ENCODE measurements at places on chromosomes 11 and 22.

GRCh38 chr11:67289226-67289650 is at the start of gene ANKRD13D:
TSS of gene ANKRD13D (plus strand) at chr11:67289303. CDS start at chr11:67289461, 158 bp downstream.
- DNase-seq: no peak

DNA sequence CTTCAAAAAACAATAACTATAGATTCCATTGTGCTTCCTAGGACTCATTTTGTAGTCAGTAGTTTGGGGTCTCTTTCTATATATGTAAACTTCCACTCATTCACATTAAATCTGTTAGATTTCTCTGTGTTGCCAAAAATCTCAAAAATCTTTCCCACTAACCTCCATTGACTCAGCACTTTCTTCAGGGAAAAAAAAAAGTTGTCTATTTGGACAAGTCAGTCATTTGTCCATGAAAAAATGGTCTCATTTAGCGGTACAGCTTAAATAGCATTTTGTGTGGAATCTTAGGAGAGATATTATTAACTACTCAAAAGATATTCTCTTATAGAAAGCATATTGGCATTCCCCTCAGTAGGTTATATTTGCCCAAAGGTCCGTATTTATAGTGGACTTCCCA is 81.9 kb downstream of the PPP2R1B start:
- DNase-seq: no peak

DNA sequence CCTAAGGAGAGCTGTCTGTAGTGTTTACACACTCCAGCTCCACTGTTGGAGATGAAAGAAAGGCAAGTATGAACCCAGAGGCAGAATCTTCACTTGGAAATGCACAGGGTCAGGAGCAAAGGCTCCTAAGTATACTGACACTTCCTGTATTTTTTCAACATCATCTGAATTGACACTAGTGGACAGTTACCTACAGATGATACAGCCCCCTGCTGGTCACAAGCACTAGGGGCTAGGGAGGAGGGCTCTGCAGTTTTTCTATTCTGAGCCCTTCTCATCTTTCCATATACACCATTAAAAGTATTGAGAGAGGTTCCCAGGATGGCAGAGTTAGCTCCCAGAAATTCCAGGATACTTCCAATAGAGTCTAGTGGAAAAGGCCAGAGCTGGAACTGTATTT is 290.3 kb upstream of the API5 start:
- no peak for DNase-seq

DNA sequence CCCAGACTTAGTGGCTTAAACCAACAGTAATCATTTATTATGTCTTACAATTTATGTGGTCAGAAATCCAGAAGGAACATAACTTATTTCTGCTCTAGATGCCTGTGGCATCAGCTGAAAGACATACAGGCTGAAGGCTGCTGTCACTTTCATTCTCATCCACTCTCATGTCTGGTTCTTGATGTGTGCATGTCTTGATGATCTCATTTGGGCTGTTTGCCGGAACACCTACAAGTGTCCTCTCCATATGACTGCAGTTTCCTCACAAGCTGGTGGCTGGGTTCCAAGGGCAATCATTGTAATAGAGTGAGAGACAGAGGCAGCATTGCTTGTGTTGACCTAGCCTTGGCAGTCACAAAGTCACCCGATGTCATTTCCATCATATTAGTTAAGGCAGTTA is 1375.9 kb upstream of the RAG2 start:
- no peak for DNase-seq

DNA sequence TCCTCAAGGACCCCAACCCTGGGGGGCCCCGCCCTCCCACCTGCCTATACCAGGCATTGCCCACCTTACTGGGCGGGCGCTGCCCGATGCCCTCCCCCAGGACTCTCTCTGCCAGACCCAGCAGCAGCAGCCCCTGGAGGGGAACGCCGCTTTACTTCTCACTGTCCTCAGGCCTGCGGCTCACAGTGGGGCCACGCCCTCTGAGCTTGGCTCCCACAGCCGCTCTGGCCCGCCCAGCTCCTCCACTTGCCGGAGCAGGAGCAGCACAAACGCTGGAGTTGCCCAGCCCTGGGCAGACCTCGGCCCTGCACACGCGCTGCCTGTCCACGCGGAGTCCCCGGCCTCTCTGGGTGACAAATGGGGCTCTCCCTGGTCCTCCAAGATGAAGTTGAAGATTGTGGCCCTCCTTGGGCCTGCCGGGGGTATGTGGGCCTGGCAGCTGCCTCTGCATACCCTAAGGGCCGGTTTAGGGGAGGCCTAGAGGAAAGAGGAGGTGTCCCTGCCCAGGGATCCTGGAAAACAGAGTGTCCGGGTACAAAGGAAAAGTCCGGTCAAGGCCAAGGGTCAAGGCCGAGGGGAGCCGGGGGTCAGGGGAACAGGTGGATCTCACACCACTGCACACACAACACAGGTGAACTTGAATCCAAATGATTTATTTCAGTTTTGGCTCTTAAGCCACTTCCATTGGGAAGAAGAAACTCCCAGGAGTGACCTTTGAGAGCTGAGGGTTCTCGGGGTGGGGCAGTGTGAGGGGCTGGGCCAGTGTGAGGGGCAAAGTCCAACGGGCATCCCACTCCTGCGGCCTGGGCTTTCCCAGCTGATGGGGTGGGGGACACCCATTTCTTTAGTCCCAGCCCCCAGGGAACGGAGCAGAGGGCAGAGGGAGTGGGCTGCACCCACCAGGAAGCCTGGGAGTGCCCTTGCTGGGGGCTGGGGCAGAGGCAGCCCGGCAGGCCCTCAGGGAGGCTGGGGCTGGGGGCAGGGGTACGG is 674 bp upstream of the BAIAP2L2 start:
- DNase-seq: no peak

DNA sequence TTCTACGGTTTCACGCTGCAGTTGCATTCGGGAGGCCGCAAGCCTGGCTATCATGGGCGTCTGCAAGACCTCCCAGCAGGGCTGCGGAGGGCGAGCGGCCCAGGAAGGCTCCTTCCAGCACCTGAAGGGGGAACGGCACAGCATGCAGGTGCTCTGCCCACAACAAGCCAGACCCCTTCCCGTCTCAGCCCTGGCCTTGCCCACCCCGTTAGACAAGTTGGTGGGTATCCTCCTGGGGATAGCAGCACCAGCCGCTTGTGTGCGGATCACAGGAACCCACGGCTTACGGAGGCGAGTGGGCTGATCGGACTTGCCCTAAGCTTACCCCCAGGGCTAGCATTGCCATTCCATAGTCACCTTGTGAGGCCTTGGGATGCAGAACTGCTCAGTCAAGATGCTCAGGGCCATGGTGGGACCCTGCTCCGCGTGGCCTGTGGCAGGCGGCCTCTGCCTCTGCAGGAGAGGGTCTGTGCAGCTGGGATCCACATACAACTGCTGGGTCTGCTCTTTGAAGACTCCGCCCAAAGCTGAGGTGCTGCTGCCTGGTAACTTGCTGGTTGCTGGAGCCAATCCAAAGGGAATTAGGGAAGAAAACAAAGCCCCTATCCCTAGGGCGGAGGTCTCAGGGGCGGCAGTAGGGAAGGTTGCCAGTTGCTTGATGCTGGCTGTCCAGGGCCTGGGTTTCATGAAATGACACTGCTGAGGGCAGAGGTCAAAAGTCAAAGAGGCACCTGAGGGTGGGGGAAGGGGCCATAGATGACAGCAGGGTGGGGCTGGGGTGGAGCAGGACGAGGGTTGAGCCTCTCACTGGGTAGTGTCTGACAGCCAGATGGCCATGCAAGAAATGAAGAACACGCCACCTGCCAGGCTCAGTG is 1.4 kb upstream of the OSBPL5 start:
- no peak for DNase-seq

DNA sequence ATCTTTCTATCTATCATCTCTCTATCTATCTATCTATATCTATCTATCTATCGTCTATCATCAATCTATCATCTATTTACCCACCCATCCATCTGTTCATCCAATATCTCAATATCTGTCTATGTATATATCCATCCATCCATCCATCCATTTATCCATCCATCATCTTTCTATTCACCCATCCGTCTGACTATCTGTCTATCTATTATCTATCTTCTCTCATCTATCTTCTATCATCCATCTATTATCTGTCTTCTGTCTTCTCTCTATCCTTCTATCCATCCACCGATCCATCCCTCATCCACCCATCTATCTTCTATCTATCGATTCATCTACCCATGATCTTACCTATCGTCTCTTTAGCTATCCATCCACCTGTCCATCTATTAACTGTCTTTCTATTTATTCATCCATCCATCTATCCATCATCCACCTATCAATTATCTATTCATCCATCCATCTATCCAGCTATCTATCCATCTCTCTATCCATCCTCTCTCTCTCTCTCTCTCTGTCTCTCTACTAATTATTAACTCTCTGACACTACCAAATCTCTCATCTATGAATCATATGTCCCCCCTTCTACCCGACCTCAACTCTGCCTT is 89.1 kb downstream of the DHCR7 start:
- no peak for DNase-seq

GRCh38 chr11:75013051-75013450 is 24.3 kb downstream of the NEU3 start:
- no peak for DNase-seq

- DNase-seq: no peak
Observed at GRCh38 chr11:116421529-116422185, 351.1 kb downstream of the BUD13 start.

- no peak for DNase-seq
Observed at GRCh38 chr11:26037716-26038115, 294.2 kb upstream of the ANO3 start.

- DNase-seq: peak; percentile 15
Observed at GRCh38 chr11:120660024-120660565, 148.5 kb downstream of the GRIK4 start.

DNA sequence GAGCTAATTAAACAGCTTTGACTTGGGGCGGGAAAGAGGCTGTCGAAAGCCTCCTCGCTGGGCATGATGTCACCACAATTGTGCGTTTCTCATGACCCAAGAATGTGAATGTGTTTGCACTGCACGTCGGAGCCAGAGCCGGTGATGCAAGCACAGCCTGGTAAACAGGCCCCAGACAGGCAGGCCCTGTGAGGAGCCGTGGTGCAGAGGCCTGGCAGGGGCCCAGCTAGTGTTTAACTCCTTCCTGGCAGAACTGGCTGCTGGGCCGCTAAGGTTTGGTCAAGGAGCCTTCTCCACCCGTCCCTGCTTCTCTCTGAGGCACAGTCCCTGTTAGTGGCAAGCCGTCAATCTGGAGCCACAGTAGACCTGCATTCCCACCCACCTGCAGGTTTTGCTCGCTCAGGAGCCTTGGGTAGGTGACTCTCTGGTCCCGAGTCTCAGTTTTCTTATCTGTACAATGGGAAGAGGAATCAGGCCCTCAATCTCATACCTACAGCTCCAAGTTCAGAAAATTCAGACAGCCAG is 25.4 kb upstream of the SMTN start:
- no peak for DNase-seq

GRCh38 chr11:30635401-30635989 is 49.3 kb upstream of the MPPED2 start:
- DNase-seq: peak; percentile 3

- DNase-seq: peak; percentile 15
Observed at GRCh38 chr11:70471254-70471653, 72.9 kb downstream of the CTTN start.

- DNase-seq: no peak
Observed at GRCh38 chr11:128061281-128061871, 526.0 kb downstream of the ETS1 start.

GRCh38 chr11:33970984-33971466 is 79.1 kb upstream of the LMO2 start:
- peak; percentile 12 for DNase-seq

GRCh38 chr11:120869097-120869496 is 154.8 kb upstream of the TBCEL start:
- no peak for DNase-seq

DNA sequence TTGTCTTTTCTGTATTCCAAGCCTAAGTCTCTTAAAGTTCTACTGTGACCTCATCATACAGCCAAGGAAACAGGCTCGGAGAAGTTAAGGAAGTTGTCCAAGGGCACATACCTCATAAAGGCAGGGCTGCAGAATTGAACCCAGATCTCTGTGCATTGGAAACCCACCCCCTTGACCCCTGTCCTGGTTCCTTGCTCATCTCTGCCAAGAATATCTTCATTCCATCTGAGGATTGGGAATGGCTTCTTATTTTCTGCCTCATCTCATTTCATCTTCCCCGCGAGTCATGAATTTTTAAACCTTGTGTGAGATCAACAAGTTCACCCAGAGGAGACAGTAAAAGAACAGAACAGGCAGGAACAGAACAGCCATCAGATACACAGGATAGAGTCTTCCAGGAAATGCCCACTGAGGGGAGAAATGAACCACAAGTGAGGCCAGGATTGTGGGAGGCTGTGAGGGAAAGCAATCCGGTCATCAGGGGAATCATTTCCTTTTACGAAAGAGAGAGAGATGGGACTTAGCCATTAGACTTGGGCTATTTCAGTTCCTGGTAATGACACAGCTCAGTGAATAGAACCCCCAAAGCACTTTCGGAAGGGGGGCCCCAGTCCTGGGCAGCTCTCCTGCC is 34.4 kb upstream of the LRRC10B start:
- DNase-seq: no peak

GRCh38 chr11:110168033-110168803 is 75.0 kb downstream of the ZC3H12C start:
- no peak for DNase-seq

DNA sequence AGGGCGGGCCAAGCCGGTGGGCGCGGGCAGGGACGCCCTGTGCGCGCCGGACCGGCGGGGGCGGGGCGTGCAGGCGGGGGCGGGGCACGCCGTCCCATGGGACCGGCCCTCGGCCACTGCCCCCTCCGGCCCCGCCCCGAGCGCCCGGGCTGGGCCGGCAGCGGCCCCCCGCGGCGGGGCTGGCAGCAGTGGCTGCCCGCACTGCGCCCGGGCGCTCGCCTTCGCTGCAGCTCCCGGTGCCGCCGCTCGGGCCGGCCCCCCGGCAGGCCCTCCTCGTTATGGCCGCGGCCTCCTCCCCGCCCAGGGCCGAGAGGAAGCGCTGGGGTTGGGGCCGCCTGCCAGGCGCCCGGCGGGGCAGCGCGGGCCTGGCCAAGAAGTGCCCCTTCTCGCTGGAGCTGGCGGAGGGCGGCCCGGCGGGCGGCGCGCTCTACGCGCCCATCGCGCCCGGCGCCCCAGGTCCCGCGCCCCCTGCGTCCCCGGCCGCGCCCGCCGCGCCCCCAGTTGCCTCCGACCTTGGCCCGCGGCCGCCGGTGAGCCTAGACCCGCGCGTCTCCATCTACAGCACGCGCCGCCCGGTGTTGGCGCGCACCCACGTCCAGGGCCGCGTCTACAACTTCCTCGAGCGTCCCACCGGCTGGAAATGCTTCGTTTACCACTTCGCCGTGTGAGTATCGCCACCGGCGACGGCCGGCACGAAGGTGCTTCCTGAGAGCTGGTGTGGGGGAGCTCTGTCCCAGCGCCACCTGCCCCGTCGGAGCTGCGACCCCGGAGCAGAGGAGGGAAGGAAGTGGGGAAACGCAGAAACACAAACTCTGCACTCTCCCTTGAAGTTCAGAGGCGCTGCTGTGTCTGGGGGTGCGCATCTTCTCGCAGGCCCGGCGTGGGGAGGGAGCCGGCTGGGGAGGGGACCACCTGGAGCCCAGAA is at the start of gene KCNQ1:
TSS of gene KCNQ1 (plus strand) at position 188 of the 925 bp plus-strand sequence. CDS start at position 279, 91 bp downstream.
- DNase-seq: peak; percentile 56

GRCh38 chr11:78857688-78858087 is 283.0 kb upstream of the NARS2 start:
- DNase-seq: no peak

GRCh38 chr22:23291806-23292452 is 111.6 kb downstream of the BCR start:
- DNase-seq: no peak

- DNase-seq: no peak
Observed at GRCh38 chr11:73507086-73507485, 90.8 kb downstream of the FAM168A start.

- DNase-seq: no peak
Observed at GRCh38 chr11:22566293-22566692, 59.3 kb downstream of the FANCF start.
